ENCODE measurements at places on chromosomes 1 and 21.

GRCh38 chr1:58551186-58552140 lies 4.9 kb upstream of the OMA1 start:
- peak; percentile 40 for DNase-seq

DNA sequence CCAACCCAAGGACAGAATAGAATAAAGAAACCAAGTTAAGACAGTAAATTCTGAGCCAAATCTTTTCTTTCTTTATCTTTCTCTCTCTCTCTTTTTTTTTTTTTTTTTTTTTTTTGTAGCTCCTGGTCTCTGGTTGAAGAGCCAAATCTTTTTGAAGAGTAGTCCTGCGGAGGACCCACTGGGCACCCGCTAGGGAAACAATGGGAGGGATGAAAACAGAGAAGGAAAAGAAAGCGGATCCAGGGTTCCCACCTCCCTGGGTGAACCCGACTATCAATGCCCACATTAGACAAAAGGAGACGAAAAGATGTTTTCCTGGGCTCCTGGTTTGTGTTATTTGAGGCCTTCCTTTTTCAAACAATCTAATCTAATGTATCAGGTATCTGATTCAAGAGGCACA lies 49.8 kb upstream of the FBXO28 start:
- no peak for DNase-seq

- DNase-seq: no peak
These were observed 168.6 kb downstream of the KAZN start for GRCh38 chr1:14767075-14767474.

- DNase-seq: peak; percentile 4
These were observed 223.1 kb downstream of the RPS6KC1 start for GRCh38 chr1:213274140-213274539.

DNA sequence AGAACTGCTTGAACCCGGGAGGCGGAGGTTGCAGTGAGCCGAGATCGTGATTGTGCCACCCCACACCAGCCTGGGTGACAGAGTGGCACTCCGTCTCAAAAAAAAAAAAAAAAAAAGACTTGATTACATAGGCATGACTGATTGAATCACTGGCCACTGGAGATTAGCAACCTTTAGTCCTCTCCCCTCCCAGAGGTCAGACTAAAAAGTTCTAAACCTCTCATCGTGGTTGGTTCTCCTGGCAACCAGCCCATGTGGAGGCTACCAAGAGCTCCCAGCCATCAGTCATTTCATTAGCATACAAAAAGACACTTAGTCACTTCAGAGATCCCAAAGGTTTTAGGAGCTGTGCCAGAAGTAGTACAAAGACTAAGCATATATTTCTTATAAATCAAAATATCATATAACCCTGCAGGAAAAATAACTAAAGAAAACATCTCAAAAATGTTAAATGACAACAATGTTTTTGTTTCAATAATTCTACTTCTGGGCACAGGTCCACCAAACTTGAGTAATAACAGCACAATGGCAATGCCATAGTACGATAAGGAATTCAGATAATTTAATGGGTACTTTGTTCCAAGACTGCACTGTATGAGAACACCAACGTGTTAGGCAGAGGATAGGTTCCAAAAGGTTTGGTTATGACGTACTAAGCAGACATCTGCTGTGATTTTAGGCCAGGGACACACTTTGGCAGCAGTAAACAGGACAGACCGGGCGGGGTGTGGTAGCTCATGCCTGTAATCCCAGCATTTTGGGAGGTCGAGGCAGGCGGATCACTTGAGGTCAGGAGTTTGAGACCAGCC lies 18.1 kb downstream of the USP48 start:
- DNase-seq: peak; percentile 41

DNA sequence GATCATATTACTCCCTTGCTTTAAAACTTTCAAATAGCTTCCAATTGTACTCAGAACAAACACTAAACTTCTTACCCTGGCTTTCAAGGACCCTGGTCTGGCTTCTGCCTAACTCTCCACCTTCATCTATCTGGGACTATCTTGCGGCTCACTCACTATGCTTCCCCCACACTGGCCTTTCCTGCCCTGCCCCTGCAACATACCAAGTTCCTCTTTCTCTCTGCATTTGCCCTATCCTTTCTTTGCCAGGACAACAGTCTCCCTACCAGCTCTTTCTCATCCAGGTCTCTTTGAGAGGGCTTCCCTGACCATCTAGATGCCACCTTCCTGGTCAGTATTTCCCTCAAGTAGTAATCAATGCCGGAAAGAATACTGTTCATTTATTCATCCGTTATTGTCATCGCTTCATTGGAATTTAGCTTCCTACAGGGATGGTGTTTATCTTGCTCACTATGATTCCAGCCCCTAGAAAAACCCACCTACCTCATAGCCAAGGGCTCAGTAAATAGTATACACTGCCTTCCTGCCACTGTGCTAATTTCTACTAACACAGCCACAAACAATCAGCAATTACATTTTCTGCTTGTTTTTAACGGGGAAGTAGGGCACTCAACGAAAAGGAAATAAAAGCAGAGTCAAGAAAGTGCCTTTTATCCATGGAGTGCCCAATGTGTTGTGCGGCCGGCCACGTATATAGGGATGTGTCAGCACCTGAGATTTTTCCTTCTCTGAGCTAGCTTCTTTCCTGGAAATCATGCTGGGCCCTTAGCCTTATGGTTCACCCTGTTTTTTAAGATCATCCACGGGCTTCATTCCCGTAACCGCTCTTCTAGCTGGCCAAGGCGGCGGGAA lies 521 bp upstream of the CDC7 start:
- peak; percentile 27 for DNase-seq

DNA sequence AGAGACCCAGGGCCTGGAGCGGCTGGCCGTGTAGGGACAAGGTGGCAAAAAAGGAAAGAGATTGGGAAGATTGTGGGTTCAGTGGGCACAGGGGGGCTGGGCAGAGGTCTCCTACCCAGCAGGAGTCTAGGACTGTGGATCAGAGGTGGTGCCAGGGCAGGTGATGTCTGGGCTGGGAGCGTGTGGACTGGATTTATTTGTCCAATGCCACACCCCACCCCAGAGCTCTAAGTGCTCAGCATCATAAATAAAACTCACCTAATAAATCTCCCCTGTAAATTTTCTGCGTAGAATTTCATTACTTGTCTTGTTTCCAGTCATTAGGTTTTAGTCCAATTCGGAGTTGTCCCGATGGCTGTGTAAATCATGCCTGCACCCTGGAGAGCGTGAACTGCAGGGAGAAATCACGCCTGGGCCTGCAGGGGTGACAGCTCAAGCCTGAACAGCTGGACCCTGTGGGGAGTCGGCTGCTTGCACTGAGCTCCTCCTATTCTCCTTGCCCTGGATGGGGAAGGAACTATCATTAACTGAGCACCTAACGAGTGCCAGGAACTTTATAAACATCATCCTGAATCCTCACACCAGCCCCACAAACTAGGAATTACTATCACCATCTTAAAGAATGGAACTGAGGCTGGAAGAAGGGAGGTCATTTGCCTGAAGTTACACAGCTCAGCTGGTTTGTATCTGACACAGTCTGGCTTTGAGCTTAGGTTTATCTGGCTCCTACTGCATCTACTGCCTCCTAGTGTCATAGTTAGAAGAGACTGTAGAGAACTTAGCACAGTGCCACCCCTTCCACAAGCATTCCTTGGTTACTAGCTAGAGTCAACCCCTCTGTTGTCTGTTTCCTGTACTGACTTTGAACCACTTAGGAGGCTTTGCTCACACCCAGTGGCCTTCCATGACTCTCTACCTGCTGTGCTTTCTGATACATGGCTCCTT lies 25.0 kb upstream of the POU3F1 start:
- peak; percentile 66 for DNase-seq

GRCh38 chr1:156936721-156937220 lies 16.3 kb downstream of the LRRC71 start:
- no peak for DNase-seq
